ENCODE measurements at places on chromosomes 6 and 20. TPM values are rescaled to one million over a fixed set of nuclear protein-coding genes. Genes with fewer than 3 reads are reported as not detected.

- no peak overlapping the region for H3K27ac ChIP-seq
- H3K4me3 ChIP-seq: no peak overlapping the region
- DNase-seq: no peak
Measured at GRCh38 chr20:63587776-63588591, 13.9 kb upstream of the HELZ2 start.

The ABCF1 gene
- 33.9 TPM for total RNA-seq

DNA sequence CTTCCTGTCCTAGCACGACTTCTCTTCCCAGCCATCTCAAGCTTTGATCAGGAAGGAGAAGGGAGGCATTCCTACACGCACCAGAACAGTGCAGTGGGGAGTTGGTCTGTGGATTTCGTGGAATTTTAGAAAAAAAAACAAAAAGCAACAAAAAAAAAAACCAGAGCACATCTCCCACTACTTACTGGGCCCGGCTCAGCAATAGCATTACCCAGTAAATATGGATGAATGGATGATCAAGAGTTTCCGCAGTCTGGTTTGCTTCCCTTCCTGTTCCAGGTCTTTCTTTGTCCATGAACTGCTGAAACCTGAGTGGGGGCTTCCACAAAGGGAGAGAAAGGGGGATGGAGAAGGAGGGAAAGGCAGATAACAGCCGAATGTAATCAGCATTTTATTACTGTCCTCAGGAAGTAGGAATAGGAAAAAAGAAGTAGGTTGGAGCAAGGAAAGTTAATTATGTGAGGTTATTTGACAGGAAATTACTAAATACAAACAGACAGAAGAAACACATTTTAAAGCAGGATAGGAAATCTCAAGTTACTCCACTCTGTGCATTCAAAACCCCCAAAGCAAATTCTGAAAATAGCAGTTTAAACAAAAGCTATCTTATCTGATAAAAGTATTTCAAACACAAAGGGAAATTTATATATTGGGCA lies 349.0 kb downstream of the PRL start:
- peaks cover 8% of the 10 kb centered on the region for H3K4me1 ChIP-seq
- no peak overlapping the region for H3K4me3 ChIP-seq

DNA sequence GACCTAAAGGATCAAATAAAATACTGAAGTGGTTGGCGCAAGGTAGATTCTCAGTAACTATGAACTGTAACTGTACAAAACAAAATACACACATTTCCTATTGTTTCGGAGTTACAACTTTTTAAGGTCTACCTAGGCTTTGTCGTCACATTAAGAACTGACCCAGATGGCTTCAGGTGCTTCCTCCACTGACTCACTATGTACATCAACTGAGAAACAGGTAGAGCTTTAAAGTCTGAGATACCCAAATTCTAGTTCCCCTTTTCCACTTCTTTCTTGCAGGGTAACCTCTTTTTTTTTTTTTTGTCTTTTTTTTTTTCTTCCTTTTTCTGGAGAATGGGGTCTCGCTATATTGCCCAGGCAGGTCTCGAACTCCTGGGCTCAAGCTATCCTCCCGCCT lies 5.5 kb downstream of the SNRPB start:
- peaks cover 23% of the 10 kb centered on the region for H3K4me1 ChIP-seq
- H3K4me3 ChIP-seq: no peak overlapping the region
- no peaks in the 10 kb centered on the region for H3K27me3 ChIP-seq
- no peak overlapping the region for H3K27ac ChIP-seq

DNA sequence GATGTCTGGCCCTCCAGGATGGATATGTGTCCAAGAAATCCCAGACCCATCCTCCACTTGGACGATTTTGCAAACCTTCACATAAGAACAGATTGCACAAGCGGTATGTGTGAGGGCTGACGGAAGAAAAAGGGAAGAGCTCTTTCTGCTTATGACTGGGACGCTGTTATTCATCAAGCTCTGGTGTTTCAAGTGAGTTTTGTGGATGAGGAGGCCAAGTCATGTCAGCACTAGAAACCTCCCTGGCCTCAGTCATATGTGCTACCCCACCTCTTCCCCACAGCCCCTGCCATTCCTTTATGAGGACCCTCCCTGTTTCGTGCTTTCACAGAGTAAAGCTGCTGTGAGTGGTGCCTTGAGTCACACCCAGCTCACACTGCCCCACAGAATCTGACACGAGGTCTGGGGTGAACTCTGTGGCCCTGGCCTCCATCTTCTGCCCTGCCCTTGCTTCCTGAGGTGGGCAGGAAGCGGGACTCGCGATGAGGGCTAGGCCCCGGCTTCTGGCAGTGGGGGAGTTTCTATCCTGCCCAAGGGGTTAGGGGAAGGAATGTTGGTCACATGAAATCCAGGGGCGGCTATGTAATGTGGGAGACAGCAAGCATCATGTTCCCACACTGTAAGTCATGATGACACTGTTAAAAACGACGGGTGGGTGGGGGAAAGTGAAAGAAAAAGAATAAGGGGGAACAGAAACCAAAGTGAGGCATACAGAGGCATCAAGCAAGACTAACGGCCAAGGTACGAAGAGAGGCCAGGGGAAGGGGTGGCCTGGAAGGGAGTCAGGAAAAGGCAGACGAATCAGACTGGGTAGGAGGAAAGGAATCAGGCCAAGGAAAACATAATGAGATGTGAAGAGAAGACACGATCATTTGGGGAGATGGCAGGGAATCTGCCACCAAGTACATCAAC lies 78.1 kb downstream of the PRDM1 start:
- peak overlapping the region; percentile 40 for H3K27ac ChIP-seq
- no peak overlapping the region for H3K4me3 ChIP-seq
- H3K4me1 ChIP-seq: no peaks in the 10 kb centered on the region
- DNase-seq: peak; percentile 64
- H3K27me3 ChIP-seq: no peaks in the 10 kb centered on the region

The TCF21 gene
- total RNA-seq: 16.5 TPM

DNA sequence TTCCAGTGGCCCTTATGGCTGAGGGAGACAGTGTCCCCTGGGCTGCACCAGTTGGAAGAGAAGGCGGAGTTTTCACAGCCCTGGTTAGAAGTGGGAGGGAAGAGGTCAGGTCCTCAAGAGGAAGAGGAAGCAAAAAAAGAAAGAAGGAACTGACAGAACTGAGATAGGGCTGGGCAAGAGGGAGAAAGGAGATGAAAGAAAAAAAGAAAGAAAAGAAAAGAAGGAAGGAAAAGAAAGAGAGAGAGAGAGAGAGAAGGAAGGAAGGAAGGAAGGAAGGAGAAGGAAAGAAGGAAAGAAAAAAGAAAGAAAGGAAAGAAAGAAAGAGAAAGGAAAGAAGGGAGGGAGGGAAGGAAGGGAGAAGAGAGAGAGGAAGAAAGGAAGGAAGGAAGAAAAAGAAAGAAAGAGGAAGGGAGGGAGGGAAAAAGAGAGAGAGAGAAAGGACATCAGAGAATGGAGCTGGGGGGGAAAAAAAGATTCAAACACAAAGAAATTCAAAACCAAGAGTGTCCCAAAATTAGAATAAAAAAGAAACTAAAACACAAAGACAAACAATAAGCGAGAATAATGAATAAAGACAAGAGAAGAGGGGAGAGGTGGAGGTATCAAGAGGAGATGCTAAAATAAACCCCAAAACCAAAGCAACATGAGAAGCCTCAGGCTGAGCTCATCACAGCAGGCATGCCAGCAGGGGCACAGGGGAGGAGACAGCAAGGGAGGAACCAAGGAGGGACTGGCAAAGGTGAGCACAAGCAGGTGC lies 5.3 kb upstream of the FUCA2 start:
- no peak overlapping the region for H3K27ac ChIP-seq
- no peaks in the 10 kb centered on the region for H3K4me1 ChIP-seq
- no peaks in the 10 kb centered on the region for H3K36me3 ChIP-seq
- H3K4me3 ChIP-seq: no peak overlapping the region
- no peak for DNase-seq
- no peaks in the 10 kb centered on the region for H3K27me3 ChIP-seq

- no peaks in the 10 kb centered on the region for H3K4me1 ChIP-seq
- peaks cover 5% of the 10 kb centered on the region for H3K36me3 ChIP-seq
- peak overlapping the region; percentile 95 for H3K27ac ChIP-seq
- H3K27me3 ChIP-seq: no peaks in the 10 kb centered on the region
- peak overlapping the region; percentile 66 for H3K4me3 ChIP-seq
- DNase-seq: no peak
Measured at GRCh38 chr6:30885481-30885998, 1.2 kb downstream of the DDR1 start.

DNA sequence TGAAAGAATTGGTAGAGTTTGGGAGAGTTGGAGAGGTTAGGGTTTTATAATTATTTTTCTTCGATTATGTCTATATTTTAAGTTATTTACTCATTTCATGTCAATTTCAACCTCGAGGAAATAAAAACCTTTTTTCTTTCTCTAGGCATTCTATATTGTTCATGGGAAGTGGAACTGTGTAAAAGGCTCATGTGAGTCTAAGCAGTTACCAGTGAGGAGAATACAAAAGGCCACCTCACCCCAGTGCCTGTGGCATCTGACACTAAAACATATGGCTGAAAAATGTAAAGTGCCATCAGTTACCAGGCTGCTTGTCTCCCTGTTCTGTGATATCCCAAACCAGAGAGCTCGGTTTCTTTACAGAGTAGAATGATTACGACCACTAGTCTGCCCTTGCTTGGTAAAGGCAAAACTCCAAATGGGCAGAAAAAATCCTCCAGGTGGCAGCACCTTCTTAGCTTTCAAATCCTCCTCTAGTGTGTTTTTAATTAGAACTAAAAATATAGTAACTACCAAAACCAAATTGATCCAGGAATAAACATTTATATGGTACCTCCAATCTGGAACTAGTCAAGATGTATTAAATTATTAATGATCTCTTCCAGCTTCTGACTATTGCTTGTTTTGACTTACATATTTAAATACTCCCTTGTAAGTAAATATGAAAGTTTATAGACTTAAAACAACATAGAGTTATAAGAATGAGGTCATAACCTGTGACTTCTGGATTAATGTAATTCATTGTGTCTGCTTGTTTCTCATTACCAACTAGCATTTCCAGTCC lies 122.6 kb upstream of the MCHR2 start:
- H3K4me3 ChIP-seq: no peak overlapping the region
- H3K27me3 ChIP-seq: no peaks in the 10 kb centered on the region
- no peaks in the 10 kb centered on the region for H3K36me3 ChIP-seq
- no peak overlapping the region for H3K27ac ChIP-seq
- DNase-seq: no peak

- H3K4me3 ChIP-seq: no peak overlapping the region
- H3K36me3 ChIP-seq: no peaks in the 10 kb centered on the region
- no peaks in the 10 kb centered on the region for H3K4me1 ChIP-seq
- no peak overlapping the region for H3K27ac ChIP-seq
- H3K27me3 ChIP-seq: no peaks in the 10 kb centered on the region
- DNase-seq: no peak
Measured at GRCh38 chr6:22322103-22323030, 25.5 kb upstream of the PRL start.

GRCh38 chr6:10957414-10957886 lies 70.6 kb downstream of the SYCP2L start:
- no peaks in the 10 kb centered on the region for H3K36me3 ChIP-seq
- no peak overlapping the region for H3K27ac ChIP-seq
- no peaks in the 10 kb centered on the region for H3K27me3 ChIP-seq
- no peaks in the 10 kb centered on the region for H3K4me1 ChIP-seq

DNA sequence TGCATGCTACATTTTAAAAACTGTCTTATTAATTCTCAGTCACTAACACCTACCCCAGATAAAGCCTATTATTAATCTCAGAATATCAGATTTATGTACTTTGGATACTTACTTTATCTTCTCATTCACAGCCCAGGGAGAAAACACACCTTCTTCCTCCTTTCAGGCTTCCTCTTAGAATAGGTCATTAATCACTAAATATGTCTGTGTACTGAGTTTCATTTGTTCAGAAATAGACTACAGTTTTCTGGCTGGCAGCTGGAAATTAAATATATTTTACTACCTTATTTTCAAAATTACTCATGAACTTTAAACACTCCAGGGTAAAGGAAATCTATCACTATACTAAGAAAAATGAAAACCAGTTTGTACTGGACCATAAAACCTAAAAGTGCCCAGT lies 147.7 kb upstream of the DST start:
- H3K4me3 ChIP-seq: no peak overlapping the region
- no peak for DNase-seq
- peak overlapping the region; percentile 40 for H3K27ac ChIP-seq
- no peaks in the 10 kb centered on the region for H3K27me3 ChIP-seq
- H3K36me3 ChIP-seq: no peaks in the 10 kb centered on the region

The LCA5 gene
- total RNA-seq: 2.7 TPM

The TRIM31 gene
- total RNA-seq: not detected

- H3K4me3 ChIP-seq: peak overlapping the region; percentile 65
- peaks cover 40% of the 10 kb centered on the region for H3K4me1 ChIP-seq
- no peaks in the 10 kb centered on the region for H3K36me3 ChIP-seq
- H3K27me3 ChIP-seq: no peaks in the 10 kb centered on the region
- DNase-seq: peak; percentile 77
Measured at GRCh38 chr6:293193-294174, 1.2 kb downstream of the DUSP22 start.

The LAMA4 gene
- total RNA-seq: 37.2 TPM

The PRL gene
- not detected for total RNA-seq

- no peaks in the 10 kb centered on the region for H3K36me3 ChIP-seq
- no peak overlapping the region for H3K27ac ChIP-seq
- H3K4me3 ChIP-seq: no peak overlapping the region
- H3K27me3 ChIP-seq: no peaks in the 10 kb centered on the region
- DNase-seq: no peak
Measured at GRCh38 chr6:30349421-30350177, 4.6 kb downstream of the RPP21 start.

GRCh38 chr20:4607287-4607713 lies 114.4 kb upstream of the PRND start:
- H3K36me3 ChIP-seq: no peaks in the 10 kb centered on the region
- peak; percentile 72 for DNase-seq
- H3K27me3 ChIP-seq: no peaks in the 10 kb centered on the region

The MRAP2 gene
- total RNA-seq: not detected

GRCh38 chr20:61159957-61160686 lies 91.9 kb upstream of the CDH4 start:
- DNase-seq: no peak
- no peaks in the 10 kb centered on the region for H3K36me3 ChIP-seq
- H3K27me3 ChIP-seq: no peaks in the 10 kb centered on the region
- no peak overlapping the region for H3K4me3 ChIP-seq
- H3K27ac ChIP-seq: no peak overlapping the region
- H3K4me1 ChIP-seq: no peaks in the 10 kb centered on the region

- DNase-seq: no peak
Measured at GRCh38 chr6:39416026-39416425, 93.5 kb upstream of the KCNK16 start.

The NECAB3 gene
- total RNA-seq: 88.4 TPM

DNA sequence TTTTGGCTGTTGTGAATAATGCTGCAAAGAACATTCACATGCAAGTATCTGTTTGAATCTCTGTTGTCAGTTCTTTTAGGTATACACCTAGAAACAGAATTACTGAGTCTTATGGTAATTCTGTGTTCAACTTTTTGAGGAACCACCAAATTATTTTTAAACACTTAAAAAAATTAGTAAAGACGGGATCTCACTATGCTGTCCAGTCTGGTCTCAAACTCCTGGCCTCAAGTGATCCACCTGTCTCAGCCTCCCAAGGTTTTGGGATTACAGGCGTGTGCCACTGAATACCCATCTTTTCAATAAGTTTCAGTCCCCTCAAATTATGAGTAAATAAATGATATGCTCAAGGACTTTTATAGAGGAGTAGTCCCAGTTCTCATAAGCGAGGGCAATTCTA lies 17.5 kb downstream of the SPATS1 start:
- DNase-seq: no peak
- H3K4me3 ChIP-seq: no peak overlapping the region
- no peak overlapping the region for H3K27ac ChIP-seq
- no peaks in the 10 kb centered on the region for H3K27me3 ChIP-seq

- no peaks in the 10 kb centered on the region for H3K36me3 ChIP-seq
- H3K27ac ChIP-seq: no peak overlapping the region
- no peaks in the 10 kb centered on the region for H3K4me1 ChIP-seq
- no peak for DNase-seq
Measured at GRCh38 chr20:11936157-11936556, 18.5 kb downstream of the BTBD3 start.

All from right atrium auricular region (tissue), 2 donors.